ENCODE measurements at places on chromosomes 16 and 17.

- DNase-seq = no peak
These were observed 24.0 kb downstream of the METRNL start for GRCh38 chr17:83103200-83103942.

- no peak for DNase-seq
These were observed 80.0 kb downstream of the CPPED1 start for GRCh38 chr16:12723681-12724080.

DNA sequence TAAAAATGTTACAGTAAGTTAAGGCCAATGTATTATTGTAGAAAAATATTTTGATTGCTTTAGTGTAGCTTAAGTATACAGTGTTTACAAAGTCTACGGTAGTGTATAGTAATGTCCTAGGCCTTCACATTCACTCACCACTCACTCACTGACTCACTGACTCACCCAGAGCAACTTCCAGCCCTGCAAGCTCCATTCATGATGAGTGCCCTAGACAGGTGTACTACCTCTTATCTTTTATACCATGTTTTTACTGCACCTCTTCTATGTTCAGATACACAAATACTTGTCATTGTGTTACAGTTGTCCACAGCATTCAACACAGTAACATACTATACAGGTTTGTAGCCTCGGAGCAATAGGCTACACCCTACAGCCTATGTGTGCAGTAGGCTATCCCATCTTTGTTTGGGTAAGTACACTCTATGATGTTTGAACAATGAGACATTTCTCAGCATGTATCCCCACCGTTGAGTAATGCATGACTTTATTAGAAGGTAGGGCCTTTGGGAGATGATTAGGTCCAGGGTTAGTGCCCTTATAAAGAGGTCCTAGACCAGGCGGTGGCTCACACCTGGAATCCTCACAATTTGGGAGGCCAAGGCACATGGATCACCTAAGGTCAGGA lies 117.8 kb downstream of the SLC39A11 start:
- DNase-seq = no peak

GRCh38 chr17:65898651-65899050 lies 293.3 kb downstream of the CEP112 start:
- no peak for DNase-seq

DNA sequence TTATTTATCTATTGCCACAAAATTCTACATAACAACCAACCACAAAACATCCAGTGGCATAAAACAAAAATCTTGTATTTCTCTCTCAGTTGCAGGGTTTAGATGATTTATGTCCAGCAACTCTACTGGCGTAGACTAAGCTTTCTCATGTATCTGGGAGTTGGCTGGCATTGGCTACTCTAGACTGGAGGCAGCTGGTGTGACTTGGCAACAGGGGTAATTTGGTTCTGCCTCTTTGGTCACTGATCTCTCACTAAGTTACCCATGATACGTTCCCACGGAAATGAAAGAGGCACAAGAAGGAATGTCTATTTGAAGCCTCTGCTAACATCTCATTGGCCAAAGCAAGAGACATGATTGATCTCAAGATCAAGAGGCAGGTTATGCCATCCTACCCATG lies 144.0 kb downstream of the HS3ST3B1 start:
- DNase-seq = no peak

DNA sequence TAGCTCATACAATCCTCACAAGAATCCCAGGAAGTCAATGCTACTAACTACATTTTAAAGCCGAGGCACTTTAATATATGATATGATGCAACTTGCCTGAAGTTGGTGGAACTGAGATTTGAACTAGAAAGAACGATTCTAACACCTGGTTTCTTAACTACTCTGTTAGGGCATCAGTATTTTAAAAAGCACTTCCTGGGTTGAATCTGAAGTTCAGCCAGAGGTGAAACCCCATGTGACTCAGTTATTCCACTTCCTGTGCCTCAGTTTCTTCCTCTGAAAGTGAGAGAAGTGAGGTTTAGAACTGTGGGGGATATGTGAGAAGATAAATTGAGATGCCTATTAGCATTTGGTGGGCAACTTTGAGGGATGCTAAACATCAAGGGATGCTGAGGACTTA lies 129.4 kb upstream of the ANKFN1 start:
- no peak for DNase-seq

GRCh38 chr17:13822700-13823099 lies 221.0 kb upstream of the HS3ST3A1 start:
- no peak for DNase-seq

DNA sequence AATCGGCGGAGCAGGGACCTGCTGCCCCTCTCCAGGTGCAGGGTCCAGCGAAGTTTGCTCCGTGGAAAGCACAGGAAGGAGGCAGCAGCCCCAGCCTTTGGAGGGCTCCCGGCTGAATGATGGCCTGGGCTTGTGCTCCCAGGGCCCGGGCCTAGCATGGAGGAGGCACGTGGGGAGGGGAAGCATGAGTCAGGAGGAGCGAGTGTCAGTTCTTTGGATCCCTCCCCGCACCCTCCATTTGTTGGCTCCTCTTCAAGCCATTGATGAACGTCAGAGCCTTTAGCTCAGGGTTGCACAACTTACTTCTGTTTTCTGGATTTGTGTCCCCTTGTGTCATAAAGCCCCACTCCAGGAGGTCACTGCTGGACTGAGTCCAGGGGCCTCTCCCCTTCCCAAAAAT lies 25.8 kb downstream of the TTYH2 start:
- DNase-seq = no peak

GRCh38 chr16:50816901-50817555 lies 75.1 kb downstream of the CYLD start:
- DNase-seq = no peak

DNA sequence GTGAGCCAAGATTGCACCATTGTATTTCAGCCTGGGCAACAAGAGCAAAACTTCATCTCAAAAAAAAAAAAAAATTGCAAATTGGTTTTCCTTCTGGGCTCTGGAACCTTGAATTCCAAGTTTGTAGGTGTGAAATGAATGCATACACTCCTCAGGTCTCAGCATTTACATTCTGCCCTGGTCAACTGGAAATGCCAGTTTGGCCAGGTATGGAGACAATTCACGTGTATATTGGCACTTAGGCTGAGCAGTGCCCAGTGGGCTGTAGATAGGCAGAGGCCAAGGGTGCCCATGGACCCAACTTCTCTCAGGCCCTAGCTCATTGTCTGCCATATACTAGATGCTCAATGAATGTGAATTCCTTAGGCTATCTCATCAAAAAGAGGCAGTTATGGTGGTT lies 15.7 kb downstream of the PDILT start:
- no peak for DNase-seq

DNA sequence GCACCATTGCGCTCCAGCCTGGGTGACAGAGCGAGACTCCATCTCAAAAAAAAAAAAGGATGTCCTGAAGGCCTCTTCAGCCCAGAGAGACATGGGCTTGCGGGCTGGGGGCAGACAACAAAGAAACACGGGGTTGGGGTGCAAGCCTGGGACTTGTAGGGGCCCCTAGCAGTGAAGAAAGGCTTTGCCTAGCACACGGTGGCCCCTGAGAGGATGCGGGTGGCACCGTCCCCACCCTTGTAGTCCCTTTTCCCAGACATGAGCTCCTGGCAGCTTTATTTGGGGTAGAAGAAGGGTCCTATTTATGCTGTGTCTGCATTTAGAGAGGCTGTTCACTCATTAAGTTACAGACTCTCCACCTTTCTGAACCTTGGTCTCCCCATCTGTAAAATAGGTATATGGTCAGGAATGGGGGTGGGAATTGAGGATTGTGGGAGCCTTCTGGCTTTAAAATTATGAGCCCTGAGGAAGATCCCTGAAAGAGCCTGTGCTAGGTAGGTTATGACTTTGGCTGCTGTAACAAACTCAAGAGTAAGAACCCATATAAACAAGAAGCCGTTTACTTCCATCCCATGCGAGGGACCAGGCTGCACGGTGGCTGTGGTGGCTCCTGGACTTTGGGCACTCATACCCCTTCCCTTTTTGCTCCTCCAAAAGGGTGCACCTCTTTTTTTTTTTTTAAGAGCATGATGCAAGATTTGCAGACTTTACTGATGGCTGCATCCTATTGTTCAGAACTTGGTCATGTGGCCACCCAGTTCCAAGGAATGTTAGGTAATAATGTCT lies 20.6 kb upstream of the ADGRG1 start:
- DNase-seq = no peak
